NCI-H187 (cell line): ENCODE measurements at places on chromosomes 7 and 10.

- no peak for DNase-seq
Observed at GRCh38 chr7:151856098-151856497, 20.8 kb downstream of the PRKAG2 start.

DNA sequence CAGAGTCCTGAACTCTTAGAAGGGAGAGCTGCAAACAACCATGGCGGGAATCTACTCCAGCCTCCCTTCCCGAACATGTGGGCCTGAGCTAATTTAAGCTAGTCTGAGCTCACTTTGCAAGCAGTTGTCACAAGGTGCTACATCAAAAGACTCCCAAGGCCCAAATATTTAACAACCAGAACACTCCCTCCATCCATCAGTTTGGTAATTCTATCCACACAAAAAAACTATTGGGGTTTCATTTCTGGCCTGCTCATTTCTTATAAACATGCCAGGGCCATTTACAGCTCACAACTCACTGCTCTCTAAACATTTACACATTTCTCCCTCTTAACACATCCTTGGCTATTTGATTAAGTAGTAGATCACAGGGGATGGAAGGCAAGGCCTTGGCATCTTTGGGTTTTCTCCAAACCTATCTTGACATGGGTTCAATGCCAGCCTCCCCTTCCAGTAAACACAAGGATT is 263.4 kb downstream of the KCNMA1 start:
- no peak for DNase-seq

- DNase-seq = no peak
Observed at GRCh38 chr10:55397777-55398496, 596.9 kb upstream of the PCDH15 start.

- no peak for DNase-seq
Observed at GRCh38 chr10:60423920-60424319, 34.2 kb upstream of the ANK3 start.

DNA sequence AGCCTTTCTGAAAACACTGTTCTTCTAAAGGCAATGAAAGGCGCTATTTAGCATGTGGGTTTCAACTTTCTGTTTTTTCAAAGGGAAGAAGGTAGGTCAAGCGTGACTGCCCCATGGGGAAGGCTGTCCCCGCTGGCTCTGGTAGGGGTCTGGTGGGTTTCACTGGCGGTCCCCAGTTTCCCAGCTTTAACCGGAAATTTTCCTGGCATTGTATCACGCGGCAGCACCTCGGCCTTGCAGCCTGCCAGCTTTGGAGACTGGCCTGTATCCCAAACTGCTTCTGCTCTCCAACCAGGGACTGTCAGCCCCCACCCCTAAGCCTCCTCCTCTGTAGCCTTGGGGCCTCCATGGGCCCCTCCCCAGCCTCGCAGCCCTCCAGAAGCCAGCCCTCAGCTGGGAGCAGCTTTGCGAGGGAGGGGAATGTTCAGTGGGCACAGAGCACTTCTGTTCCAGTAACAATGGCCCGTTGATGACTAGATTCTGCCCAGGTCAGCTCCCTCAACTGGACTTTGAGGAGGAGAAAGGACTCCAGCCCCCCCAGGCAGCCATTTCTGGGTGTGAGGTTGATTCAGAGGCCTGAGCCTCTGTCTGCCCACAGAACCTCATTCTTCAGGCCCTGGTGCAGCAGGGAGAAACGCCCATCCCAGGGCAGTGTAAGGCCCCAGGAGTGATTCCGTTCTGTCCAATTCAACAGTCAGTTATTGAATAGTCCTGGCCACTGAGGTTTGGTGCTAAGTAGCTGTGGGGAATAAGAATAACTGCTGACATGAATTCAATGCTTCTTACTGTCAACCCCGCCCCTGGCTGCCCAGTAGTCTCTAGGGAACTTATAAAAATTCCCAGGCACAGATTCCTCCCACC is 17.1 kb downstream of the CHST3 start:
- no peak for DNase-seq
